Natural killer cell treated with Interleukin-12 subunit alpha and Interleukin-12 subunit beta and Interleukin-15 and Interleukin-18, amount 100 ng/mL, for 72 hours (primary cell): ENCODE measurements at places on chromosomes 2 and 18. TPM values are rescaled to one million over a fixed set of nuclear protein-coding genes. Genes with fewer than 3 reads are reported as not detected.

- no peak for DNase-seq
Observed at GRCh38 chr18:53735526-53735925, 488.9 kb downstream of the MBD2 start.

GRCh38 chr2:203706403-203706802, at the start of gene CD28:
Gene CD28, plus strand, starts transcription at chr2:203706639. Its CDS starts 58 bp downstream, at chr2:203706697.
- DNase-seq, result peak; percentile 81

- peak; percentile 34 for DNase-seq
Observed at GRCh38 chr18:49029628-49030027, 78.9 kb upstream of the SMAD7 start.

DNA sequence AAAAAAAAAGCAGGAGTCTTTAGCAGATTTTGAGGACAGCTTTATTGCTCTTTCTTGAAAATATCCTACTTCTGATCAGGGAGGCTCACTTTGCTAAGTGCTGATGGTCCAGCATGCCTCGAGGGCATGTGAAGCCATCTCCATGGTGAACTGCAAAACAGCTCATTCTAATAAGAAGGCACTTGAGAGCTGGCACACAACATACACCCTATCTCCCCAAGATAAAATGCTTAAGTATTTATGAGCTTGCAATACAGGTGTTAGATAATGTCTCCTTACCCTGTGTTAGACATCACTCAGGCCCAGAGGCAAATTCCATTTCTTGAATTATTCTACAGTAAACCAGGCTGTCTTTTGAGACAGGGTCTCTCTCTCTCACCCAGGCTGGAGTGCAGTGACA, 2.7 kb downstream of the ENOSF1 start:
- DNase-seq, result no peak

- DNase-seq, result no peak
Observed at GRCh38 chr2:192051533-192051932, 143.2 kb downstream of the TMEFF2 start.

DNA sequence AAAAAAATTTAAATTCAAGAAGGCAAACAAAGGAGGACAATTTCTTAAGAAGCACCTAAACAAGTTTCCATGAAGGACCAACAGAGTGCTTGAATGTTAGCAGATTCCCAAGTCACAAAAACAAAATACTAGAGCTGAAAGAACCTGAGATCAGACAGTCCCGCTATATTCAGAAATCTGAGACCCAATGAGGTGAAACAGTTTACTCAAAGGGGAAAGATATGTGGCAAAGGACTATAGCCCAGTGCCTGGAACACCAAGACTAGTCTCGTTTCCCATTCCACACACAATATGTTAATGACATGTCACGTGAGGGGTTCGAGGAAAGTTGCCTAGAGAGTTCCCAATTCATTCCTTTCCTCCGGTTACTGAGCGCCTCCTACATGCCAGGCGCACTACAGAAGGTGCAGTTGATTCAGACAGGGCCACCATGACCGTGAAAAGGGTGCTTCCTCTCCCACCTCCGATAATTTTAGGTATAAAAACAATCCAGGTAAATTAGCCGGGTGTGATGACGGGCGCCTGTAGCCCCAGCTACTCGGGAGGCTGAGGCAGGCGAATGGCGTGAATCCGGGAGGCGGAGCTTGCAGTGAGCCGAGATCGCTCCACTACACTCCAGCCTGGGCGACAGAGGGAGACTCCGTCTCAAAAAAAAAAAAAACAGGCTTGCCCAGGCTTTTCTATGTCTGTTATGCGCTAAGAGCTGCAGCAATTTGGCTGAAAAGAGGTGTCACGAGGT, 617 bp downstream of the SRBD1 start:
- DNase-seq, result peak; percentile 66

GRCh38 chr2:239279508-239280295, 121.1 kb downstream of the HDAC4 start:
- no peak for DNase-seq

DNA sequence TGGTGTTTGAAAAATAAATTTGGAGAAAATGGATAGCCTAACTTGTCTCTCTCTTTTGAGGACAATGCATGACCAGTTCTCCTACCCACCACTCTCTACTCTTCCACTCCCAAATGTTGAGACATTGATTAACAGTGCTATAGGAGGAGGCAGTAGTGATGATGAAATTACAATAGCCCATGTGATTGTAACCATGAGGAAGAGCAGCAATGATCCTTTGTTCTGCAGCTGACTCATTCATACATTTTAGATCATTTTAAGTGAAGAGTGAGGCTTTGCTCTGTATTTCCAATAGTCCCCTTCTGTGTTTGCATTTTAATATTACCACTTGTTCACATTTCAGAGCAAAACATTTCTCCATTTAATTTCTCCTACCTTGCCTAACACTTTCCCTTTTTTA, 592.3 kb downstream of the THSD7B start:
- DNase-seq, result no peak

The CIB4 gene
- total RNA-seq, result not detected

The CNRIP1 gene
- total RNA-seq, result not detected

The C2orf78 gene
- total RNA-seq, result not detected

The FEV gene
- total RNA-seq, result not detected

The IL36G gene
- not detected for total RNA-seq
